ENCODE measurements at places on chromosomes 2 and 18.

GRCh38 chr2:8636721-8637636, 44.9 kb upstream of the ID2 start:
- DNase-seq: no peak

DNA sequence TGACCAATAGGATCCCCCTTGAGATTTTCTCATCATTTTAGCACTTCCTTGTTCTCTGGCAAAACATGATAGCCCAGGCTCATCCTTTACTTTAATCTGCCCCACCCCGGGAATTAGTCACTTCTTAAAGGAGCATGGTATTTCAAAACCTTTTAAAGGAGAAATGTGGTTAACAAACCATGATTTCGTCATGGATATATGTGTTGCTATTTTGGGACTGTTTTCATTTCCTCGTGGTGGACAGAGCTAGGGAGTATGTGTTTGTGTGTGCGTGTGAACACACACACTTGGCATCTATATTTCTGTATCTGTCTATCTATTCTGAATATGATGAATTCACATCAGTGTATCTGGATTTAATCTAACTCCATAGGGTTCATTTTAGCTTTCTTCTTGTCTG, 128.1 kb downstream of the BIRC6 start:
- DNase-seq: no peak

DNA sequence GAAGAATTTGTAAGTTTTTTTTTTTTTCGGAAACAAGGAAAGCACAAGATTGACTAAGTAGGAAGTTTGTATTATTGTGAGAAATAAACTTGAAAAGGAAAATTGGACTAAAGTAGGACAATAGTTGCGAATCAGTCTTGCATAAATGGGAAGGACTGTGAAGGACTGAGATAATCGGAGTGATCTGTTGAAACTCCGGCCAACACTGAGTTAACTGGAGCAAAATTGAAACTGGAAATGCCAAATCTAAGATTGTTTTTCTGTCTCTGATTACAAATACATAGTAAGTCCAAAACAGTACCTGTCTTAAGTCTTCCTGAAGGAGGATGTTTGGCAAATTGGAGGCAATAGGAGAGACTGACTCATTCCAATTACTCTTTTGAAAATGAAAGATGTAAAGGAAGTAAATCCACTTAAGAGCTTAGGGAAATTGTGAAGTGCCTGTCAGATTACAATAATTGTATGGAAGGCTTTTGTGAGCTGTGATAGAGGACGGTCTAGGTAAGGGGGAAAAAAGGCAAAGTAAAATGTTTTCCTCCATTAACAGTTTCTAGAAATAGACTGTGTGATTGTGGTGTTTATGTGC, 204.9 kb upstream of the CYRIA start:
- DNase-seq: no peak

GRCh38 chr2:134173338-134174016, 80.4 kb upstream of the MGAT5 start:
- no peak for DNase-seq

- DNase-seq: no peak
Observed at GRCh38 chr2:7111626-7112025, 194.4 kb downstream of the RNF144A start.

- DNase-seq: no peak
Observed at GRCh38 chr18:7902399-7902839, 335.3 kb downstream of the PTPRM start.
